ENCODE measurements at places on chromosomes 3 and 15. TPM values are rescaled to one million over a fixed set of nuclear protein-coding genes. Genes with fewer than 3 reads are reported as not detected.

Gene GP5
- total RNA-seq: 0.03 TPM

Gene VIPR1
- 1.4 TPM for total RNA-seq

DNA sequence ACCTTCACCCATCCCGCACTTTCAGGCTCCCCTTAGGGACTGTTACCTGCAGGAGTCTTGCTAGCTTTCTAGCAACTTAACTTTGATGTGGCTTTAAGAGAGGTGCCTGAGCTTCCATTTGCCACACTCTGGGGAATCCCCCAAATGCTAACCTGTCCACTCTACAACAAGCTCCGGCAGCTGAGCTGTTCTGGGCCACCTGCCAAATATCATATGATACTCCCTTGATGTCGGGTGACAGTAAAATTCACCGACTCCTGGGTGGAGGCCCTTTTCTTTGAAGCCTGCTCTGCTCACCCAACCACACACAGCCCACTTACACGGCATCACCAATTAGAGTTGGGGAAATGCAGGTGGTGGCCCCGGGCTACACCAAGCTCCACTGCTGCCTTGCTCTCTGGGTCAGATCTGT, 38.0 kb upstream of the XCR1 start:
- no peak for DNase-seq

- no peak for DNase-seq
Observed at GRCh38 chr15:42832576-42832975, 88.0 kb downstream of the TTBK2 start.

DNA sequence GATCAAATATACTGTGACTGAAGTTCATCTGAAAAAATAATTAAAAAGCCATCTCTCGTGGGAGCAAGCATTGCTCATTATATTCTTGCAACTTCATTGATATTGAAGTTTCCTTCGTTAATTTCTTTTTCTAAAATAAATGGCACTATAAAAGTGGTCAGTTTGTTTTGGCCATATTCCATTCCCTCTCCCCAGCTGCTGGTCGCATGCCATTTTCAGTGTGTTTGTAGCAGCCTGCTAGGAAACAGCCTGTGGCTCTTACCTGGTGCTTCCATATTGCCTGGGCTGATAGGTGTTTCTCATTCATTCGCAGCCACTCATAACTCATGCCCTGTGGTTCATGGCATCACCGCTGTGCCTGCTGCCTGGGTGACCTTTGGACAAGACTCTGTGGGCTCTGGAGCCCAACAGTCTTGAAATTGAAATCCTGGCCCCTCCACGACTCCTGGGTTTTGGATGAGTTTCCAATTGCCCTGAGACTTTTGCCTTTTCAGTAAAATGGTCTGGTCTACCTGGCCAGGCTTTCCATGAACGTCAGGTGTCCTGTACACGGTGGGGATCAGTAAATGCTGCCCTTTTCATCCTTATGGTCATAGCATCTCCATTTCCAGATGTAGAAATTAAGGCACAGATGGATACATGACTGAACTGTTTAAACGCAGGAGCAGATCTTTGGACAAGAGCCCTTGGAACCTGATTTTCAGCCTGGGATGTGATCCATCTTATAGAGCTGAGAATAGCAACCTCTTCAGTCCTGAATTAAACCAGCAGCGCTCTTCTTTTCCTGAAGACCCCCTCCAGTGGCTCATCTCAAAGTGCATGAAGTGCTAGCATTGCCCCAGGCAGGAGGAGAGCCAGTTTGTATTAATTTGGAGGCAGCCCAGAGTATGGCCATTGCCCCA, 69.4 kb downstream of the SLCO3A1 start:
- DNase-seq: no peak

GRCh38 chr3:38264779-38265178, 833 bp upstream of the SLC22A13 start:
- DNase-seq: no peak

DNA sequence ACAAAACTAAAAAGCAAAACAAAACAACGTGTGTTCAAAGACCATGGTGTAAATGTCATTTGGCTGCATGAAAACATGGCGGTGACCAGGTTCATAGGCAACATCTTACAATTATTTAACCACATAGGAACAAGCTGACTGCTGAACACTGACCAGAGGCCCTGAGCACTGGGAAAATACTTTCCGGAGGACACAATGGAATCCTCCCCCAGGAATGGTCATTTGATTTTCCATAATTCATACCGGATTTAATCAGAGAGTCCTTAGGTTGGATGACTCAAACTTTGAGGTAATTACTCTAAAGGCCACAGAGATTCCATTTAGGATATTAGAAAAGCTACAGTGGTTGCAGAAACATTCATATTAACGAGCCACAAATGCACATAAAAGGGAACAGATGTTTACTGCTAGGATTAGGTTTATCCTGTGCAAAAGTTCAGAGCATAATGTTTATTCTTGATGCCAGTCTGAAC, 254.7 kb downstream of the NR1D2 start:
- DNase-seq: no peak

DNA sequence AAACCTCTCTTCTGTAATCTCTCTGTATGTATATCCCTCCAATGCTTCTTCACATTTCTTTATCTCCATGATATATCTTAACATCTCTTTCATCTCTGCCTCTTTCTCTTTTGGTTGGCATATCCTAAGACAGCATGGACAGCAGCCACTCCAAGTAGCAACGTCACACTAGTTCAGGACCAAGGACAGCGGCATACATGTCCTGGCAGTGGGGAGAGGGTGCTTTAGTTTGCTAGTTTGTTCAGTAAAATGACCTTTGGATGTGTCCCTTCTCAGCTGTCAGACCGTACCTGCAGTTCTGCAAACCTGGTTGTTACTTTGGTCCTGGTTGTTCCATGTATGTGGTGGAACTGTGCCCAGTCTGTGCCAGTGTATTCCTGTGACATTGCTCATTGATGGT, 225.6 kb upstream of the ROPN1 start:
- DNase-seq: peak; percentile 87

Measured in neural progenitor cell (in vitro differentiated cells).